ENCODE measurements at places on chromosomes 7 and 10. TPM values are rescaled to one million over a fixed set of nuclear protein-coding genes. Genes with fewer than 3 reads are reported as not detected.

DNA sequence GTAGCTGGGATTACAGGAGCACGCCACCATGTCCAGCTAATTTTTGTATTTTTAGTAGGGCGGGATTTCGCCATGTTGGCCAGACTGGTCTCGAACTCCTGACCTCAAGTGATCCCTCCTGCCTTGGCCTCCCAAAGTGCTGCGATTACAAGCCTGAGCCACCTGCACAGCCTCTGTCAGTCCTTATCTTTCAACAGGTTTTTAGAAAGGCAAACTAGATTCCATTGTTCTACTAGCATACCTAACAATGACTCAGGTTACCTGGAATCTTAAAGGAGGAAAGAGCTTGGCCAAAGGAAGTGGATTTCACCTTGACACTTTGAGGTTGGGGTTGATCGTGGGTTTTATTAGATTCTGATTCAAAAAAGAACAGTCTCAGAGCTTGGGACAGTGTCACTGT, 3.2 kb downstream of the ABCC2 start:
- no peak for DNase-seq
- no peaks in the 10 kb centered on the region for H3K27me3 ChIP-seq
- H3K4me1 ChIP-seq: peaks cover 18% of the 10 kb centered on the region

DNA sequence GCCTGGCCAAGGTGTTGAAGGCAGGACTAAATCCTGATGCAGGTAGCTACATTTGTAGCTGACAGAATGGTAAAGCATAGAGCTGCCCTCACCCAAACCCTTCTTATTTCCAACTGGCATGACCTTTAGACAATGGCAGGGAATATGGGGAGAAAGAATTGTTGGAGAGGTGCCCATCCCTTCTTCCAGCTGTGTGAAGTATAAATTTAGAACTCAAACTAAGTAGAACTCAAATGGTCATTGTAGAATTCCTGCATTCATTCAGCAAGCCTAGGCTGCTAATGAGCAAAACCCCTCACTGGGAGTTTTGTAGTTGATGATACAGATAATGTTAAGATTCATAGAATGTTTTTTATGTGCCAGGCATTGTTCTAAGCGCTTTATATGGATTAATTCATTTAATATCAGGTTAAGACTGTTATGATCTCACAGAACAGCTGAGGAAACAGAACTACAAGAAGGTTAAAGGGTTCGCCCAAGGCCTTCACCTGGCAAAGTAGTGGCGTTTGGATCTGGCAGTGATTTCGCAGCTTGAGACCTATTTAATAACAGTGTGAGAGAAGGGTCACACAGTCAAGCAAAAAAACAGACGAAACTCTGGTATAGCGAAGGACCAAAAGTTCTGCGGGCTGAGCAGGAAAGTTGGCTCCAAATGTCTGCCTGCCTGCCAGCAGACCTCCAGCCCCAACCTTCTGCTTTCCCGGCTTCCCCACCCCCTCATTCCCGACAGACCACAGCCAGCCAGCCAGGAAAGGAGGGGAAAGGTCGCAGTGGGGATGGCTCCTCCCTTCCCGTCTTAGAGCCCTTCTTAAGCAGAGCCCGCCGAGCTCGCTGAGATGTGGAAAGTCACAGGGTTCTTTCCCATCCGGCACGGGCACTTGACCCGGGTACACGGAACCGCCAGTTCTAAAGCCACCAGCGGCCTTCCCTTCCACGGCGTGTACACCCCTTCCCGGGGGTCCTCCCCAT, 1.6 kb upstream of the HILPDA start:
- peaks cover 17% of the 10 kb centered on the region for H3K4me1 ChIP-seq
- peak; percentile 82 for DNase-seq
- H3K36me3 ChIP-seq: peaks cover 9% of the 10 kb centered on the region
- H3K27me3 ChIP-seq: no peaks in the 10 kb centered on the region
- H3K27ac ChIP-seq: peak overlapping the region; percentile 63
- no peak overlapping the region for H3K4me3 ChIP-seq

- peaks cover 22% of the 10 kb centered on the region for H3K36me3 ChIP-seq
- no peak overlapping the region for H3K27ac ChIP-seq
- H3K27me3 ChIP-seq: no peaks in the 10 kb centered on the region
- no peaks in the 10 kb centered on the region for H3K4me1 ChIP-seq
- no peak for DNase-seq
Measured at GRCh38 chr10:99421233-99421739, 9.1 kb downstream of the GOT1 start.

The POM121 gene
- 1.8 TPM for total RNA-seq

Data from IMR-90 (cell line).